ENCODE measurements at places on chromosomes 11 and 22.

DNA sequence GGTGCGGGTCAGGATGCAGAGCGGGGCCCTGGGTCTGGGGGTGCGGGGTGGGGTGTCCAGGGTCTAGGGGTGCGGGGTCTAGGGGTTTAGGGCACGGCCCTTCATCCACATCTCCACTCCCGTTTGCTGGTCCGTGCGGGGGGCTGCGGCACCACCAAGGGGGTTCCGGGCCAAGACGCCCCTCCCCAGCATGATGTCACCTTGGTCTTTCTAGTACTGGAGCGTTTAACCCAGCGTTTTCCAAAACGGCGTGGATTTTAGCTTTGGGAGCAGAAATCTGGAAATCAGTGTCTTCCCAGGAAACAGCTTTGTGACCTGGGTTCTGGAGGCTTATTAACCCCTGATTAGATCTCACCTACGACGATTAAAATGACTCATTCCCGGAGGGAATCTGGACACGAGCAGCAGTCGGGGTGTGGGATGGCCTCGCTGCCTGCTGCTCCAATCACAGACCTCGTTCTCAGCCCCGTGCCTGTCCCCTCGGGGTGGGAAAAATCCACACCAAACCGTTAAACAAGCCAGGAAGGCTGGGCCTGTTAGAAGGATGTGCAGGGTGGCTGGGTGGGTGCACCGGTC, 759 bp downstream of the AP2A2 start:
- DNase-seq: no peak

DNA sequence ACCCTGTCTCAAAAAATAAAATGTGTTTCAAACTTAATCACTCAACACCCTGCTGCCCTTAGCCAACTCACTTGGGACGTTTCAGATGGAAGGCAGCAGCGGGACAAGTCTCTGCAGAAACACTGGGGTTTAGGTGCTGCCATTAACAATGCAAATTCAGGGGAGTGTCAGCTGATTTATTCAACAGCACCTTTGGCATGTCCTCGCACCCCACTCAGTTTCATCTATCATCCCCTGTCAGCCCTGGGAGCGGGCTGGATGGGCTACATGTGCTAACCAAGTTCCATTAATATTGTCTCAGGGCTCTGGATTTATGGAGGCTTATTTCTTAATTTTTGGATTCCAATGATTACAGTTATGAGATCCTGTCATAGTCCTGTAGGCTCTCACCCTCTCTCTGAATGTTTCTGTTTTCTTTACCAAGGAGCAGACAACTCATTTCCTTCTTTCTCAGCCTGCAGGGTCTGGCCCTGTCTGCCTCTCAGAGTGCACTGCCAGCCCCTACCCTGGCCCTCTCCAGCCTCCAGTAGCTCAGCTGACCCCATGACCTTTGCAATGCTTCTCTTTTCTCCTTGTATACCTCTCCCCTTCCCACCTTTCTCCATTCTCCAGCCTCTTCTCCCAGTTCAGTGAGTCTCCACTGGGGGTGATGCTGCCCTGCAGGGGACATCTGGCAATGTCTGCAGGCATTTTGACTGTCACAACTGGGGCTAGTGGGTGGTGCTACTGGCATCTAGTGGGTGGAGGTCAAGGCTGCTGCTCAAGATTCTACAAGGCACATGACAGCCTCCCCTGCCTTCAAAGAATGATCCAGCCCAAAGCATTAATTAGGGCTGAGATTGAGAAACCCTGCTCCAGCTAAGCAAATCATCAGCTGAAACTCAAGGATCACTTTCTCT, 79.0 kb downstream of the APIP start:
- DNase-seq: no peak

- no peak for DNase-seq
Observed at GRCh38 chr11:78223320-78223954, 34.7 kb downstream of the USP35 start.

DNA sequence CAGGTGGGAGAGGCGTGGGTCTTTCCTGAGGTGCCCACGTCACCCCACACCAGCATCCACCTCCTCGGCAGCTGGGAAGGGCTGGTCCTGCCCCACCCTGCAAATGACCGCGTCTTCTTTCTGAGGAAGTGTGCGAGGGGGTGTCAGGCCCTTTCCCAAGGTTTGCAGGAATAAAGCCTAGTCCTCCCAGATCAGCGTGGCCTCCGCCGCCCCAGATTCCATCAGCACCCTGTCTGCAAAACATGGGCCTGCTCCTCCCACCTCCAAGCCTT, 14.4 kb upstream of the SLC39A13 start:
- no peak for DNase-seq

- no peak for DNase-seq
Observed at GRCh38 chr11:27945348-27945747, 162.6 kb downstream of the KIF18A start.

DNA sequence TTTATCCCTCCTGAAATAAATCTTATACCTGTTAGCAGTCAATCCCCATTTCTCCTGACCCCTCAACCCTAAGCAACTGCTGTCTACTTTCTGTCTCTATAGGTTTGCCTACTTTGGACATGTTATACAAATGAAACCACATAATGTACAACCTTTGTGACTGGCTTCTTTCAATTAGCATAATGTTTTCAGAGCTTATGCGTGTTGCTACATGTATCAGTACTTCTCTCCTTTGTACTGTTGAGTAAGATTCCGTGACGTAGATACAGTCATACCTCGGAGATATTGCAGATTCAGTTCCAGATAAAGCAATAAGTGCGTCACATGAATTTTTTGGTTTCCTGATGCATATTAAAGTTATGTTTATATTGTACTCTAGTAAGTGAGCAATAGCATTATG, 127.3 kb downstream of the MORC2 start:
- DNase-seq: no peak

DNA sequence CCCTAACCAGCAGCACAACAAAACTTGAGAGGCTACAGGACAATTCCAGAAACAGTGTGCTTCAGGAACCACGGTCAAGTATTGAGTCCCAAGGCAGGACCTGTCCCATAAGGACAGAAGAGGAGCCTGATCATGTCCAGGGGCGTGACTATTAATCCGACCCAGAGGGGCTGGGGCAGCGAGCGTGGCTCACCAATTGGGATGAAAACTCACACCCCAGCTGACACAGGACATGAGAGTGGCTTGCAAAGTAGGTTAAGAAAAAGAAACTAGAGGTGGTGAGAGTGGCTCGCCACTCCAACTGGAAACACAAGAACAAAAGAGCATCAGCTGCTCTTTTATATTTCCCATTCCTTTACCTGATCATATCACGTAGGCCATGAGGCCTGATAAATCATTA, 16.0 kb upstream of the FEZ1 start:
- DNase-seq: no peak

- no peak for DNase-seq
Observed at GRCh38 chr11:119723243-119723951, 5.6 kb downstream of the NECTIN1 start.

GRCh38 chr11:128846985-128847384, 20.1 kb downstream of the KCNJ1 start:
- DNase-seq: no peak

DNA sequence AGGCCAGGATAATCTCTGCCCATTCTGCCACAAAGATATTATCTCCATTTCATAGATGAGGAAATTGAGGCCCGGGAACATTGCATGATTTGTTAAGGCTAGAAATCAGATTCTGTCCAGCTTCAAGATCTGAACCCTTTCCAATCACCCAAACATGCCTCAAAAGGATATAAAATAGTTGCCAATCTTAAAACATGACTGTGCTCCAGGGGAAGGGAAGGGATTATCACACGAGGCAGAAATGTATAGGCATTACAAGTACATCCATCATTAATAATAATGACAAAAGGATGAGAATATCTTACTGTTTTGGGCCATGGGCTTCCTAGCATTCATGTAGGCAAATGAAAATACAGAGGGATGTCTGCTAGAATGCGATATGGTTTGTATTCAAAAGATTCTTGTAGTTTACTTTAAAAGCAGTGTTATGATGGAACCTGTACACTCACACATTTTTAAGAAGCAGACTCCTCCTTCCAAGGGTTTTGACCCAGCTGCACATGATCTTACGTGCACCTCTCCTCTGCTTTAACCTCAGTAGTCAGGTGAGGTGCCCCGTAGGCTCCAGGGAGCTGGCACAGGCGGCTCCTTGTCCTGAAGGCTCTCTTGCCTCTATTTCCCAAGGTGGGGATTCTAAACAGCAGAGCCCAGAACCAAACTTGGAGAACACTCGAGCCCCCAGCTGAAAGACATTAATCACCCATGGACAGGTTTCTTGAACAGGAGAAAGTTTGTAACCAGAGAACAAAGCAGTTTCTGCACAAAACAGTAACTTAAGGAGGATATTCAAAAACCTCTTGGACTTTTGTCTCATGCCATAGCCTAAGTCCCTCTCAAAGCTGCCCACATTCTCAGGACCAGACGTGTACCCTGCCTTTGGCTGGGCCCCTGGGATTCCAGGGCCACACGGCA, 36.0 kb downstream of the PARVA start:
- DNase-seq: no peak

DNA sequence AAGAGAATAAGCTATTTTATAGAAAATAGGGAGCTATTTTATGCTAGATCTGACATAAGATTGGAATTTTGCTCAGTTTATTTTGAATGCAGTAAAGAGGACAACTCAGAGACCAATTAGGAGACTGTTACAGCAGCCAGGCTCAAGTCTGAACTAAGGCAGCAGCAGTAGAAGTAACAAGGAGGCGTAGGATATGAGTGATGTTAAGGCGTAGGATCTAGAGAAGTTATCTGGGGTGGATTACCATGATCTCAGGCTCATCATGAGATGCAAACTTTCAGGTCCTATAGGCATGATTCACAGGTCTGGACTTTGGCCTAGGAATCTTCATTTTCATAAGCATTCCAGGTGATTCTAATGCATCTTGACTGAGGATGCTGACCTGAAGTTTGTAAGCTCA, 108.9 kb upstream of the BLID start:
- no peak for DNase-seq

GRCh38 chr22:29715240-29715639, 4.6 kb upstream of the CABP7 start:
- no peak for DNase-seq

- no peak for DNase-seq
Observed at GRCh38 chr11:123976770-123977560, 616 bp downstream of the OR10S1 start.

DNA sequence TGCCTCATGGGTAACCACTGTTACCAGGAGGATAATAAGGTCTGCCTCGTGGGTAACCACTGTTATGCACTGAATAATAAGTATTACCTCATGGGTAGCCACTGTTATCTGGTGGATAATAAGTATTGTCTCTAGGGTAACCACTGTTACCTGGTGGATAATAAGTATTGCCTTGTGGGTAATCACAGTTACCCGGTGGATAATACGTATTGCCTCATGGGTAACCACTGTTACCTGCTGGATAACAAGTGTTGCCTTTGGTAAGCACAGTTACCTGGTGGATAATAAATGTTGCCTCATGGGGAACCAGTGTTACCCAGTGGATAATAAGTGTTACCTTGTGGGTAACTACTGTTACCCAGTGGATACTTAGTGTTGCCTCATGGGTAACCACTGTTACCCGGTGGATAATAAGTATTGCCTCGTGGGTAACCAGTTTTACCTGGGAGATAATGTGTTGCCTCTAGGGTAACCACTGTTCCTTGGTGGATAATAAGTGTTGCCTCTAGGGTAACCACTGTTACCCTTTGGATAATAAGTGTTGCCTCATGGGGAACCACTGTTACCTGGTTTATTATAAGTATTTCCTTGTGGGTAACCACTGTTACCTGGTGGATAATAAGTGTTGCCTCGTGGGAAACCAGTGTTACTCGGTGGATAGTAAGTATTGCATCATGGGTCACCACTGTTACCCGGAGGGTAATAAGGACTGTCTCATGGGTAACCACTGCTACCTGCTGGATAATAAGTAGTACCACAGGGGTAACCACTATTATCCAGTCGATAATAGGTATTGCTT, 10.6 kb upstream of the NXPE4 start:
- DNase-seq: no peak

DNA sequence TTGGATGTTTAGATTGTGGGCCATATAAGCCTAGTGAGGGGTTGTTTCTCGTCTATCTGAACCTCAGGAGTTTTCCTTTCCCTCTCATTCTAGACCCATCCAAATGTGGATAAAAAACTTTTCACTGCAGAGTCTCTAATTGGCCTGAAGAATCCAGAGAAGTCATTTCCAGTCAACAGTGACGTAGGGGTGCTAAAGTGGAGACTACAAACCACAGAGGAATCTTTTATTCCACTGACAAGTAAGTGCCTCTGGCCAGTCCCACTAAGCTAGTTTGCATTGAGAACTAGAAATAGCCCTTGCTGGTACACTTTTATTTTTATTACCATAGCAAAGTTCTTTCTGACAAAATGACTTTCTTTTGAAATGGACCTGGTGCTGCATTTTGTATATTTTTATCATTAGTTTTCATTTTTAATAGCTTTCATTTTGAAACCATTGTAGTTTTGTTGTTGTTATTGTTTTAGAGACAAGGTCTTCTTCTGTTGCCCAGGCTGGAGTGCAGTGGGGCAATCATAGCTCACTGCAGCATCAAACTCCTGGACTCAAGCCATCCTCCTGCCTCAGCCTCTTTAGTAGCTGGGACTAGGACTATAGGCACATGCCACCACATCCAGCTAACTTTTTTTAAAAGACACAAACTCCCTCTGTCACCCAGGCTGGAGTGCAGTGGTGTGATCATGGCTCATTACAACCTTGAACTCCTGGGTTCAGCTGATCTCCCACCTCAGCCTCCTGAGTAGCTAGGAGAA, 14.6 kb upstream of the PHLDB1 start:
- DNase-seq: no peak

DNA sequence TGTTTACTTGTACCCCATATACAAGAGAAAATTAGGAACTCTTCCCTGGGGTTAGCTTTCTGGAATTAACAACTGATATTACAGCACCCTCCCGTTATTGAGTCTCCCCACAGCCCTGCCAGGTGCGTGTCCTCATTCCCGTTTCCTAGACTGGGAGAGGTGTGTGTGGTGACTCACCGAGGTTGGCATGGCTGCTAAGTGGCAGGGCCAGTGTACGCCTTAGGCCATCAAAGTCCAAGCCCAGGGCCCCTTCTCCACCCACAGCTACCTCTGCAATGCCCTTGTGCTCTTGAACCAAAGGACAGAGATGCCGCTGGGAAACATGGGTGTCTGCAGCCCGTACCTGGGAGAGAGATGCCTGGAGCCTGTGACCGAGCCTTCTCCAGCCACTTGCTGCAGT, 12.3 kb downstream of the IFT27 start:
- no peak for DNase-seq

- no peak for DNase-seq
Observed at GRCh38 chr11:106553304-106553703, 465.0 kb downstream of the GUCY1A2 start.

- no peak for DNase-seq
Observed at GRCh38 chr11:116725434-116726221, 47.2 kb downstream of the BUD13 start.

DNA sequence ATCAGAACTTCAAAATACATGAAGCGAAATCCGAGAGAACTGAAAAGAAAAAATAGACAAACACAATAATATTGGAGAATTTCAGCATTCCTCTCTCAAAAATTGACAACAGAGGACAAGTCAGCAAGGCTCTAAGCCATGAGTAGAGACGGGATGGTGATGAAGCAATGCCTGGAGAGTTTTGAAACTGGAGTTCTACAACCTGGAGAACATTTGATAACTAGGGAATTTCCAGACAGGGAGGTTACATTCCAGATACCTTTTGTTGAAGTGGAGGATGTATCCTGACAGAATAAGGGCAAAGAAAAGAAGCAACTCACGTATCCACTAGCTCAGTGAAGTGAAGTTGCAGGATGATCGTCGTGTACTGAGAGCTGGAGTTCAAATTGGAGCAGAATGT, 291.4 kb downstream of the CTTN start:
- no peak for DNase-seq

Measured in activated CD4-positive, alpha-beta T cell treated with anti-CD3 and anti-CD28 coated beads, Interleukin-2, amount 50 U/mL, for 16 hours (primary cell).